ENCODE measurements at places on chromosomes 5 and 9.

- no peak for DNase-seq
These were observed 175.6 kb downstream of the GABBR2 start for GRCh38 chr9:98533132-98533531.

- no peak for DNase-seq
These were observed 804.6 kb upstream of the DMAC1 start for GRCh38 chr9:8604201-8604600.

DNA sequence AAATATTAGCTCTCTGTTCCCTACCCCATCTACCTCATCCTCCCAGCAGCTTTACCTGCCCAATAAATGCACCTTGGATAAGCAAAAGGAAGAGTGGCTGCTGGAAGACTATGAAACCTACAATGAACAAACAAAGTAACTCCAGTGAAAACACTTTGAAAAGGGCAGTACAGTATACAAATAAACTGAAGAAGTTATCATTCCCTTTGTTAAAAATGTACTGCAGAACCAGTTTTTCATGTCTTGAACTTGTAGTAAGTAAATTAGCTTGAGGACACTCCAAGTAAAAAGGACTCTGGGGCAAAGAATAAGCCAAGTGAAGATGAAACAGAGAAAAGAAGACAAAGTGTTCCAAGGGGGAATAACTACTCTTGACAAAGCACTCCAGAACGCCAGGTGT is 457.1 kb downstream of the DTWD2 start:
- no peak for DNase-seq

DNA sequence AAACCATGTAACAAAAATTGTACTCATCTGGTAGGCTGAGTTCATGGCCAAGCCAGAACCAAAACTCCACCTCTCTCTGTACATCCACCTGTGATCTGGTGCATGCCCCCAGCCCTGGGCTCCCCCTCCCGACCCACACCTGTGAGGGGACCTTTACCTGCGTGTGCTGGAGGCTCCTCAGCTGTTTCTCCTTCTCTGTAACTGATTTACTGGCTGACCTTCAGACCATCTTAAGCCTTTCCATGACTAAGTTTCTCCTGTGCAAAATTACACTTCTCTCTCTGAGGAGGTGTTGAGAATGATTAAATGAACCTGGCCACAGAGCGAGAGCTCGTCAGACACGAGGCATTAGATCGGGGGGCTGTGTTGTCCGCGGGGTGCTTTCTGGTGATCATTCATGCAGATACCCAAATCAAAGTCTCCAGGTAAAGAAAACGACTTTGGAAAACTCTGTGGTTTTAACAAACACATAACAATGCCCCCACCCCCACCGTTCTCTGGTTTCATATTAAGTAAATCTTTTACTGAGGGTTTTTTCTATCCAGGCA is 136.4 kb downstream of the SEMA5A start:
- DNase-seq, result no peak

DNA sequence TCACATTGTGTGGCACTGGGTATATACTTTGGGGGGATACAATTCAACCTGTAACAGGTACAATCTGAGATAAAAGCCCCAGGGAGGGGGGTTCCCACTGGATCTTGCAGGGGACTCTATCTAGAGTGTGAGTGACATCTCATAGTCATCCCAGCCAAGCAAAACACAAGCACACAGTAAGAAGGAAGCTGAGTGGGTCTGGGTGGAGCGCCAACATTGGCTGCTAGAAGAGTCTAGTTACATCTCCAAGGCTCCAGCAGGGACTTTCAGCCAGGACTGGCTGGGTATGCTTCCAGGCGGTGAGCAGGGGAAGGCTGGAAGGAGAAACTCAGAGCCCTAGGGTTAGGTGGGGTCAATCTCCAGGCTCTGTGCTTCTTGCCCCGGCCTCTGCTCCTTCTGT is 53.0 kb downstream of the IL31RA start:
- DNase-seq, result no peak

DNA sequence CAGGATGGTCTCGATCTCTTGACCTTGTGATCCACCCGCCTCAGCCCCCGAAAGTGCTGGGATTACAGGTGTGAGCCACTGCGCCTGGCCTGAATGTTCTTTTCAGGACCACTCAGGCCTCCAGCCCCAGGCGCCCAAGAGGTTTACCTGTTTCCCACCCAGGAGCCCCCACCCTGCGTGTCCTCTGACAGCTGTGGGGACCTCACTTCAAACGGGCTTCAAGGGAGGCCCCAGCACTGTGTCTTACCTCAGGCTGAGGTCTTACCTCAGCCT is 19.1 kb upstream of the SLC6A19 start:
- no peak for DNase-seq

GRCh38 chr5:13217636-13218035 is 726.9 kb downstream of the DNAH5 start:
- DNase-seq, result no peak

GRCh38 chr9:92724528-92725265 is 39.9 kb downstream of the BICD2 start:
- no peak for DNase-seq
